ENCODE measurements at places on chromosomes 3 and 15.

DNA sequence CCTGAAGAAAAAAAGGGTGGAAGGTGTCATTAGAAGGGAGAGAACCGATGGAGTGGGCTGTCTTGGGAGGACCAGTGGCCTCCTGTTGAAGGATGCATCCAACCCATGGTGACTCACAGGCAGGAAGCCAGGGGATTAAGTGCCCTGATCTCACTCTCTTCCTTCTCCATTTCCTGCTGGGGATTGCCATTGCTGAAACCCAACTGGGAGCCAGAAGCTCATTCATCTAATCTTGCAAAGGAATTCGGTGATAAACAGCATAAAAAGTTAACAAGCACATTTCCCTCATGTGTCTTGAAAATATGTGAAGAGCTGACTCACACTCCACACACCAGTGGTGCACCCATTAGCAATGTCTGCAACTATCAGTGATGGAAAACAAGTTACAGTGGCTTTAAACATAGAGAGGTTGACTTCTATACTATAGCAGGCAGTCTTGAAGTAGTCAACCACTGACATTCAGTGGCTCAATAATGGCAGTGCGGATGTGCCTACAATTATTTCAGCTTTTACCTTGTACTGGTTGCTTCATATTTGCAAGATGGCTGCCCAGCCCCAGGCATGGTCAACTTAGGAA is 12.8 kb upstream of the CSRNP1 start:
- DNase-seq, result no peak

DNA sequence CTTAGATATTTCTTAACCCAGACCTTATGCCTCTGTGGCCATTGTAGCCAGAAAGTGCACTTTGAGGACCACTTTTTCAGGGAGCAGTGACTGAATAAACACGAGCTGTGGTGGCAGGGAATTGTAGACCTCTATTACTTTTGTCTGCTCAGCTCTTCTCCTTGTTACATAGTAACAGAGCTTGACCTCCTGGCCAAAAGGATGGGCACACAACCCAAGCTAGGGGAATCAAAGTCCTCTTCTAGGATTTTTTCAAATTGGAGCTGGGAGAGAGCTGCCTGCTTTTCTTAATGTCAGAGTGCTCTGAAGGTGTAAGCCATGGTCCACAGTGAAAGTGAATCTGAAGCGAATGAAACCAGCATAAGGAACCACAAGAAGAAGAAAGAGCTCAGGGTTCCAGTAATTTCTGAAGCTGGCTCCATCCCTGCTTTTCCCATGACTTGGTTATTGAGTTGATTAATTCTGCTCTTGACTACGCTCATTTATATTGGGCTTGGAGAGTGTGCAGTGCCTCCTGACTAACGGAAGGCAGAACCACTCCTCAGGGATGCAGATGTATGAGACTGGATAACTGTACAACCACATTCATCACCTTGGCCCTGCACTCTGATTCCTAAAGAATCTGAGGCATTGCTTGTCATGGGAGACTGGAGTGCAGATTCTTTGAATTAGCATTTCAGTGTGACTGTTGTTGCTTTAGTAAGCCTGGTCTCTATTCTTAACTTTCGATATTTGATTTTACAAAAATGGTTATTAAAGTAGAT is 60.9 kb downstream of the TLNRD1 start:
- no peak for DNase-seq

- no peak for DNase-seq
Observed at GRCh38 chr3:93910097-93910496, 63.6 kb downstream of the PROS1 start.

GRCh38 chr3:83403927-83404326 is 1554.9 kb upstream of the CADM2 start:
- DNase-seq, result no peak

GRCh38 chr3:26562021-26562768 is 60.4 kb upstream of the LRRC3B start:
- no peak for DNase-seq

DNA sequence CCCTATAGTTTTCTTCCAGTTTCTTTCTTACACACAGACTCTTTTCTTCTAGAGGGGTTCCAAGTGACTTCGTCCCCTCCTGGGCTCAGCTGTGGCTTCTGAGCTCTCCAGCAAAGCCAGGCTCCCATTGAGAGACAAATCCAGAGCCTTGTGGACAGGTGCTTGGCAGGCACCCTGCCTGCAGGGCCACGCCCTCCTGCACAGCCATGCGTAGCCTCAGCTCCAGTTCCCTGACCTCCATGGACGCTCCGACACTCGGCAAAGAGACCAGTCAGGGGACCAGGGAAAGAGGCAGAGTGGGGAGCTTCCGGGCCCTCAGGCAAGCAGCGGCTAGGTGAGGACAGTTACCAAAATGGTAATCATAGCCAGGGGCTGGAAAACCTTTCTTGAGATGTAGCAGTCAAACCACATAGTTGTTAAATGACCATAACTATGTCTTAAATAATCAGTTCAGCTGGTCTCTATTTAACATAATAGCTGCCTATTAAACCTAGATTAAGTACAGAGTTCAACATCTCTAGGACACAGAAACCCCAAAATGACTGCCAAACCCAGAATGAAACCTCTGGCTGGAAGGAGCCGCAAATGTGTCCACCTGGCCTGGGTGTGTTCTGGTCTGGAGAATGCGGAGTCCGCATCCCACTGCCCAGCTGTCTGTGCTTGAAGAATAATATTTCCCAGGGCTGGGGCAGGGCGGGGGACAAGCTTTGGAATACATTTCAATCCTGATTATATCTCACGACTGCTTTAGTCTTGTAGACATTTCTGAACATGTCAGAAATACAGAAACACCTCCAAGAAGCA is 69.3 kb upstream of the RGMA start:
- DNase-seq, result no peak

GRCh38 chr3:159632128-159632527 is 356.5 kb upstream of the IL12A start:
- DNase-seq, result no peak

DNA sequence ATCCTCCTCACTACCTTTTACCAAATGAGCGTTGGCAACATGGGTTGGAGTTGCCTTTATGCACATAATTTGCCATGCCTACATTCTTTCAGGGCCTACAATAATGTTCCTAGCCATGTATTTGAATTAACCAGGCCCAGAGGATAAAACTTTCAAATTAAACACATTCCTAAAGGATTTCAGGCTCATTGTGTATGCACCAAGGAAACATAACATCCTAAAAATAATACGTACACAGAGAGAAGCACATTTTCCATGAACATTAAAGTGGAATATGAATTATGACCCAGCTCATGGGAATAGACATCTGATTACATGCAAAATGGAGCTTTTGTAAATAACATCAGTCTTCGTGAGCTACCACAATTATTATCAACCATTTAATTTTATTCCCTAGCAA is 203.3 kb downstream of the RORA start:
- DNase-seq, result no peak

DNA sequence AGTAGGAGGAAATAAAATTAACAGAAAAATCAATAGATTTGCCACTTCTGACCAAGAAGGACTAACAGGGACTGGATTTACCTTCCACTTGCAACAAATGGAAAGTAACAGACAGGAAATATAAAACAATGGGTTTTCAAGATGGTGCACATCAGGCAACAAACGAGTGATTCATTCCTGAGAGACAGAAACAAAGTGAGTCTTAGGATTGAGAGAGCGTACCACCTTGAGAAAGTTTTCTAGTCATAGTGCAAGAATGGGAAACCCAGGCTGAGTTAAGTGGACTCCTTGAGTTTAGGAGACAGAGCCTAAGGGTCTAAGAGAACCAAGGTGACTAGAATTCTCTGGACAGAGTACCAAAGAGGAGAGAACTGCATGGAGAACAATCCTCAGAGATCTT is 101.7 kb downstream of the PPP2R3A start:
- no peak for DNase-seq

- DNase-seq, result no peak
Observed at GRCh38 chr15:41160639-41161315, 44.7 kb upstream of the INO80 start.

DNA sequence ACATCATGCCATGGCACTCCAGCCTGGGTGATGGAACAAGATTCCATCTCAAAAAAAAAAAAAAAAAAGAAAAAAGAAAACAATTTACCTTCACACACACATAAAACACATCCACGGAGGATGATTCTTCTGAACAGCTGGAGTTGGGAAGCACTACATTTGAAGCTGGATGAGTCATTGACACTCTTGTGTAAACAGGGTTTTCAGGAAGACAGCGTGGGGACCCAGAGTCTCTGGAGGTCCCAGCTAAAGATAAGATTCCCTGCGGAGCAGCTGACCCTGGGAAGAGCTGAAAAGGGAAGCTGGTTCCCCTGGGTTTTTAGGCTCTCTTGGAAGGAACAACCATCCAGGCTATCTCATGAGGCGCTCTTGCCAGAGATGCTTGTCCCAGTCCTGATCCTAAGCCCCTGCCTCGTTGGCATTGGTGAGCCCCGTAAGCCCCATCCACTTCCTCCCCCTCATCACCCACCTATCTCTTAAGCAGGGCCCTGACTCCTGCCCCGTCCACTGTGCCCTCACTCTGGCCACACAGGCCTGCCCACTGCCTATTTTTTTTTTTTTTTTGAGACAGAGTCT is 32.0 kb upstream of the FURIN start:
- no peak for DNase-seq

- no peak for DNase-seq
Observed at GRCh38 chr3:157261000-157261399, 101.1 kb upstream of the CCNL1 start.

DNA sequence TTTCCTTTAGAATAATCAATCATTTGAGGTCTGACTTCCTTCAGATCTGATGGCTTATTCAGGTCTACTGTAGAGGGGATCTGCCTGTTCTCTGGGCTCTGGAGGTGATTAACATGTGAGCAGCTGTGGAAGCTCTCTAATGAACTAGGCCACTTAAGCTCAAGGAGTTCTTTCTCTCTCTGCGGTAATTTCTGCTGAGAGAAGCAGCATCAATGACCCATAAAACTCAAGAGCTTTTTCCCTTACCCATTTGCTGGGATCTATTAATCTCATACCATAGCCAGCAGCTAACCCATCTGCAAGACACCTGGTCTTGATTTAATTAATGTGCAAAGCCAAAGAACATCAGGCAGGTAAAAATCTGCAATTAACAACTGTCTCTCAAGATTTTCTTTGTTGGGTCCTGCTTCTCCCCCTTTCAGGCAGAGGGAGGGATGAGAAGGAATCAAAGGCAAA is 73.2 kb upstream of the DLG1 start:
- DNase-seq, result no peak

GRCh38 chr15:32838338-32838737 is 120.5 kb downstream of the GREM1 start:
- DNase-seq, result no peak

DNA sequence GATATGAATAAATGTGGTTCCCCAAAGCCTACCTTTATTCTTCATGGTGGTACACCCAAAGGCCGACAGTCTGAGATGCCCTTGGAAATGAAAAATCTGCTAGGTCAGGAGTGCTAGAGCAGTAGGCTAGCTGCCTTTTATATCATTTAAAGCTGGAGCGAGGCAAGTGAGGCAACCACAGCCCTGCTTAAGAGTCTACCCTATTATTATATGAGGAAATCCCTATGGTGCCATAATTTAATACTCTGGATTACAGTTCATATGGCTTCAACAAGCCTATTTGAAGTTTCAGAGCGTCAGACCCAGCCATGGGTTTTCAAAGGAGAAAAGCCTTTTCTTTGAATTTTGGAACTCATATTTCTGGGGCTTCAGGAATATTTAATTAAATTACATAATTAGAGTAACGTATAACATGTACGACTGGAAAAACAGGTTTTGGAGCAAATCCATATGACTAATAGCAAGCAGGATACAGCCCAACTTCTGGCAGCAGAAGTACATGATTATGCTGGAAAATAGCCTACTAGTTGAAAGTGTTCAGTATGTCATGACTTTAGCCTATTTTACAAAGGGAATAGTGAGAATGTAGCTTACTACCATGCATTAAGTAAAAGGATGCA is 18.0 kb upstream of the SLTM start:
- no peak for DNase-seq

DNA sequence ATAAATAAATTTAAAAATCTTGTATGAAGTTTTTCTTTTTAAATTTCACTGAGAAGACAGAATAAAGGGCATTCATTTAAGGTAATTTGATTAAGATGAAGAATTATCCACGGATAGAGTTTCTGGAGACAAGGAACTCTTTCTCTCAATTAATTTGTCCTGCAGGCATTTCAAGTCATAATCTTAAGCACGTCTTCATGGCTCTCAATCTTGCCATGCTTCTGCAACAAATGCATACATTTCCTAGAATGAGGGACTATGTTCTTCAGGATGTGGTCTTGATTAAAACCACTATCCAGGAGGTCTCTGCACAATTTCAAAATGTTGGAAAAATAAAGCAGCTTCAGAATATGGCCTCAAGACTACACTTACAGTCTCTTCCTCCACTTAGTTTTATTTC is 67.6 kb upstream of the LSAMP start:
- no peak for DNase-seq

GRCh38 chr3:69085833-69086722 is 1.3 kb downstream of the ARL6IP5 start:
- peak; percentile 92 for DNase-seq

GRCh38 chr15:28096670-28097431 is 2.3 kb downstream of the OCA2 start:
- DNase-seq, result peak; percentile 63

GRCh38 chr3:131178710-131179375 is 152.2 kb downstream of the NEK11 start:
- no peak for DNase-seq

- DNase-seq, result no peak
Observed at GRCh38 chr3:8320711-8321458, 180.7 kb upstream of the LMCD1 start.

GRCh38 chr15:58981808-58982475 is 5.5 kb upstream of the RNF111 start:
- no peak for DNase-seq

DNA sequence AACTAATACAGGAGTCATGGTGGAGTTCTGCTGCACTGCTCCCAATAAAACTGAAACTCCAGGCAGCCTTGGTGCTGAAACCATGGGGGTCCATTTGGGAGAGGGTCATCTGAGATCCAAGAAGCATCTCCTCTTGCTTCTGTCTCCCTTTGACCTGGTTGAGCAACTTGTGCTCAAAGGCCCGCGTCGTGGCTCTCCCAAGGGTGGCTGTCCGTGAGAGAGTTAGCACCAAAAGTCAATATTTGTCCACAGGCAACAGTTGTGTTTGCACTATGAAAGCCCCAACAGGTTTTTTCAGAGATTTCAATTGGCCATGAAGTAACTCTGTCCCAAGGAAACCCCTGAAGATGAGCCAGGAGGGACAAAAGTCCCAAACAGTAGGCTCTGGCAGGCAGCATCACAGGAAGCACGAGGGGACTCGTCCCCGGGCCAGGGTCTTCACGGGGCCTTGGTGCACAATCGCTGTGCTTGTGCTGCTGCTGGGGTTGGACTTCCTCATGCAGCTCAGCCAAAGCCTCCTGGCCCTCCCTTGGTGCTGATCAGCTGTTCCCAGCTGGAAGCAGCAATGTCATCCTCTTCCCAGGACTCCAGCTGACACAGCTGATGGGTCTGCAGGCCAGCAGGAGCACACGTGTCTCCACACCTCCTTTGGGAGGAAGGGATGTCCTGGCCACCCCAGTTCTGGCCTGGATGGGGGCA is 39.4 kb upstream of the WNT5A start:
- DNase-seq, result peak; percentile 45

DNA sequence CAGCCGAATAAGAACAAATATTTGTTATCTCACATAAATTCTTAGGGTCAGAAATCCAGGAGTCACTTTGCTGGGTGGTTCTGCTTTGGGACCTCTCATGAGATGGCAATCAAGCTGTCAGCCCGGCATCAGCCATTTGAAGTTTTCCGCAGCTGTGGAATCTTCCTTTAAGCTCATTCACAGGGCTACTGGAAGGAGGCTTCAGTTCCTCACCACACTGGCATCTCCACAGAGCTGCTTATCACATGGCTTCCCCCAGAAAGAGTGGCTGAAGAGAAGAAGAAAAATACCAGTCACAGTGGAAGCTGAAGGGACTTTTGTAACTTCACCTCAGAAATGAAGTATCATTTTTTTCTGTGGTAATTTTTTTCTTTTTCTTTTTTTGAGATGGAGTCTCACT is 267.7 kb downstream of the CHL1 start:
- DNase-seq, result no peak

Data from large intestine (tissue), 12 donors.